IPS-NIHi11 (cell line): ENCODE measurements at places on chromosomes 6 and 20.
A peak's percentile ranks its signal among the peaks of the same experiment; 100 is the strongest.

- peak; percentile 25 for DNase-seq
Observed at GRCh38 chr6:84263557-84263956, 36.1 kb upstream of the CEP162 start.

GRCh38 chr6:132964101-132964867, 149.9 kb downstream of the RPS12 start:
- no peak for DNase-seq

GRCh38 chr20:23135449-23136420, 49.6 kb upstream of the CD93 start:
- no peak for DNase-seq

DNA sequence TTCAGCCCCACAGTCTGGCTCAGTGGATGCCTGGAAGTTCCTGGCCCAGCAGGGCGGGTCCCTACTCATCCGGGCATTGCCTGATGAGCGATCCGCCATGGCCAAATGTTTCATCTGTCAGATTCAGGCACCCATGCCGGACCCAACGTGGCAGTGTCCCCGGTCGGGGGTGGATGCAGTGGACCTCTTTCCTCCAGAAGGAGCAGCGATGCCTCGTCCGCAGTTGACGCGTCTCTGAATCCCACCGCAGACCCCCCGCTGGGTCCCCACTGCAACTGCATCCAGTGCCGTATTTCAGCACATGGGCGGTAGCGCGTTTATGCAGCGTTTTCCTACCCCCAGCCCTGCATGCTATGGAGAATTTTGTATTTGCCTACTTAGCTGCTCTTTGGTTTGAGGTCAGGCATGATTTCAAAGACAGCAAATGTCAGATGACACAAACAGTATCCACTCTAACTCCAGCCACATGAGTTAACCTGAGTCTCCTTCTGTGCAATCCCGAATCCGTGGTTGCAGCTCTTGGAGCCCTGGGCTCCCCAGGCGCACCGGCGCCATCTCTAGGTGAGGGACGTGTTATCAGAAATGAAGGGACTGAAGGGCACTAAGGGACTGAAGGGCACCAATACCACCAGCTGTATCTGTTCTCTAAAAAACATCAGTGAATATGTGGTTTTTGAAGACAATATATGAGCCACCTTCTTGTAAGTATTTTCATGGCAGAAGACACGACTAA, 72.6 kb upstream of the THBS2 start:
- peak; percentile 64 for DNase-seq

GRCh38 chr20:53872561-53873229, 197.7 kb downstream of the BCAS1 start:
- no peak for DNase-seq

GRCh38 chr6:26267083-26267589, 97.9 kb upstream of the BTN3A2 start:
- DNase-seq, result no peak

DNA sequence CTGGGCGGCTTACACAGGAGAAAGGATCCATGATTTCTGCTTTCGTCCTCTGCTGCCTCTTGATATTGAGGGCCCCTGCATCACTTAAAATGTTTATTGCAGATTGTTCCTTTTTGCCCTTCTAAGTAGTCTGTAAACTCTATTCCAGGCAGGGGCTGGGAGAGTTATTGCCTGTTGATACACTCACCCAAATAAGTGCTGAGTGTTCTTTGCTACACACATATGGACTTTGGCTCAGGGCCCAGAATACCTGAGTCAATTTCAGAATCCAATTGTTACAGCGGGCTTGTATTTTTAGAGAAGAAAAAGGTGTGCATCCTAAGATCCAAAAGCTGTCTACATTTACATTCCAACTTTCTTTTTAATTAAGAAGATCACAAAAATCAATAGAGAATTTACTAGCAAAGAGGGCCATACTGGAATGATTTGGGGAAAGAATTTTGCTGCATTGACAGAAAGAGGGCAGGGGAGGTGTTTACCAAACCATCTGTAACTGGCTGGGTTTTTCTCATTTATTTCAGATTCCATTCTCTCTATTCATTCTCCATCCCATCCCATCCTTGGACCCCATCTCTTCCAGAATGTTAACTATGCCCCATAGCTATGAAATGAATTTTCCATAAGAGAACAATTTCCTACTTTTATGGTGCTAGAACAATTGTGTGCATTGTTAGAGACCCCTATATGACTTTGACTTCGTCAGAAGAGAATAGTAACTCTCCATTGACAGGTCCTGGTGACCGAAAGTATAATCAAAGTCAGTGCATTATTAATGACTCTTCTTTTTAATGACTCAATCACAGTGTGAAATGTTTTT, 959.9 kb upstream of the FLRT3 start:
- no peak for DNase-seq

DNA sequence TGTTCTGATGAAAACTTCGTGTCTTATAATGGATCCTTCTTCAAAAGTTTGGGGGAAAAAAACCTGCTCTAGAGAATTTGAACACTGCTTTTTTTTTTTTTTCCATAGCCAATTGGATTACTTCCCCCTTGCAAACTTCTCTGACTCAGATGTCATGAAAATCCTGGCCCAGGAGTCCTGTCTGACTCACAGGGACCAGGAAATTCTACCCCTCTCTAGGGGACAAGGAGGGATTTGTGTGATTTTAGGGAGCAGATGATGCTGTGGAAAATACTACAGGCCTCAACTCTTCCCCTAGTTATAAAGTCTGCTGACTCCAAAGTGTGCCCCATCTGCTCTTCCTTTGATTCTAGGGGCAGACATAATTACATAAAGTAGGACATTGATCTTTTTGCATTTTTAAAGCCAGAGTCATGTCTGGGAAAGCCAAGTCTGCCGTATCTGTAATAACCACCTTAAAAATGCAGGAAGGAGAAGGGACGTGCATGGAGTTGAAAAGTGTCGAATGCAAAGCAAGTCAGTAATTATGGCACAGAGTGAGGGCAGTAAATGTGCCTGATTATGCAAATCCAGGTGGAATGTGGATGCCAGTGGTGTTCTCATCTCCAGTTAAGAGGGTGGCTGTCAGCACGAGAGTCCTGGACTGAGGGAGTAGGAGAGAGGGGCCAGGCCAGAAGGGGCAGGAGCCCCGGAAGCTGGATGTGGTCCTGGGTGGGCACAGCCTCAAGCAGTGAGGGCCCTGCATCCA, 144.3 kb upstream of the SULF2 start:
- DNase-seq, result peak; percentile 25

GRCh38 chr20:55216525-55217242, 741.3 kb downstream of the DOK5 start:
- DNase-seq, result no peak

GRCh38 chr6:148952147-148953035, 205.6 kb downstream of the UST start:
- no peak for DNase-seq

DNA sequence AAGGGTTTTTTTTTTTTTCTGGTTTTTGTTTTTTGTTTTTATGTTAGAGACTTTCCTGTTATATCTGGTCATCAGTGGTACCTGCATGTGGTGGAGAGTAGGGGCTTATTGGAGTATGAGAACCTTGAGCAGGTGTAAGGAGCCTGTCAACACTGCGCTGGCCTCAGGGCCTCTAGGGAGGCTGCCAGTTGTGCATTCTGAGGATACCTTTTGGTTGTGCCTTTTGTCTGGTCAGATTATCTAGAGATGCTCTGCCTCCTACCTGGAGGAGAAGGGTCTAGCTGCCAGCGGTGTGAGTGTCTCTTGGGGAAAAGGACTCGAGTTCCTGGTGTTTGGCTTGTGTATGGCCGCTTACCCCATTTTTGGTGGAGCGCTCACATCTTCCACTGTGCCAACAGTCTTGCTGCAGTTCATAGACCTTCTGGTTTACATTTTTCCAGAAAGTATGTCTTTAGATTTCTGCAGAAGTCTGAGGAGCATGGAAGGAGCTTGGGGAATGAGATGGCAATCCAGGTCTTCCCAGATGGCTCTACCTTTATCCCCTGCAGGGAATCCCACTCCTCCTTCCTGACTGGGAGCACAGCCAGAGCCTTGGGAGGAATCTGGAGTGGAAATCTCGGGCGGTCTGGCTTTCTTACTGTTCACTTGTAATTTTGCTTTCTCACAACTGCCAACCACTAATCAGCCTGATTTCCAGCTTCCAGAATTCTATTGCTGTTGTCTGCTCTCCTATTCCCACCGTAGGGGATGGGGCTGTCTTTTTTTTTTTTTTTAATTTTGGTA, 49.9 kb downstream of the PTPN1 start:
- DNase-seq, result no peak

DNA sequence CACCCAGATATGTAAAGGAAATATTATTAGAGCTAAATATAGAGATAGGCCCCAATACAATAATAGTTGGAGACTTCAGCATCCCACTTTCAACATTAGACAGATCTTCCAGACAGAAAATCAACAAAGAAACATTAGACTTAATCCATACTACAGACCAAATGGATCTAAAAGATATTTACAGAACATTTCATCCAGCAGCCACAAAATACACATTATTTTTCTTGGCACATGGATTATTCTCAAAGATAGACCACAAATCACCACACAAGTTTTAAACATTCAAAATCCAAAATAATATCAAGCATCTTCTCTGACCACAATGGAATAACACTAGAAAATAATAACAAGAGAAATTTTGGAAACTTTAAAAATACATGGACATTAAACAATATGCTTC, 1159.1 kb upstream of the CITED2 start:
- DNase-seq, result no peak

DNA sequence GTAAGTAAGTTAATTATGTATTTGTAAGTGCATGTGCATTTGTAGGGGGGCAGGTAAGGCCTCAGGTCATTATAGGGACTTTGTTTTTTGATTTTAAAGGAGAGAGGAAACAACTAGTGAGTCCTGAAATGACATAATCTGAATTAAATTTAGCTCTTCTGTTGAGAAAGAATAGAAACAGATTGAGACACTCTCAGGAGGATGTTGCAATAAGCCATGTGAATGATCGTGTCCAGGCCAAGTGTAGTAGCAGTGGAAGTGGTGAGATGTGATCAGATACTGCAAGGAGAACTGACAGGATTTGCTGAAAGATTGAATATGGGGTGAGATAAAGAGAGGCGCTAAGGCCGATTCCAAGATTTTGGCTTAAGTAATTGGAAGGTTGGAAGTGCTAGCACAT, 2.6 kb upstream of the CENPW start:
- DNase-seq, result no peak

DNA sequence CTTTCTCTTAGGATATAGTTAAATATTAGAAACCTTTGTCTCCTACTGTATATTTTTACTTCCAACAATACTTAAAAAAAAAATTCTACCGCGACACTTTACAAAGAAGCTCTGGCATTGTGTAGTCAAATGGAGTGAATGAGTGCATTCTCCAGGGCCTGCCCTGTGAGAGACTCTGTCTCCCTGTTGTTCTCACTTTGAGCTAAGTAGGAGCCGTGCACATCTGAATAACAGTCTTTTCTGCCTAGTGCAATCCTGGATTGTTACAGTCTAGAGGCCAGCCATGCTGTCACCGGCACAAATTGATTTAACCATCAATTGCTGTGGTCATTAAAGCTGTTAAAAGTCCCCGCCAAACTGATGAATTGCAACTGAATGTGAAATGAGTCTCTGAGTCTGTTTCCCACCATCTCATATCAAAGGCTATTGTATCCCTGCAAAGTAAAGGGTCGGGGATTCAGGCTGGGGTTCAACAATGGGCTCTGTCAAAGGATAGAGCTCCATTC, 156.0 kb downstream of the RFPL4B start:
- DNase-seq, result peak; percentile 14

DNA sequence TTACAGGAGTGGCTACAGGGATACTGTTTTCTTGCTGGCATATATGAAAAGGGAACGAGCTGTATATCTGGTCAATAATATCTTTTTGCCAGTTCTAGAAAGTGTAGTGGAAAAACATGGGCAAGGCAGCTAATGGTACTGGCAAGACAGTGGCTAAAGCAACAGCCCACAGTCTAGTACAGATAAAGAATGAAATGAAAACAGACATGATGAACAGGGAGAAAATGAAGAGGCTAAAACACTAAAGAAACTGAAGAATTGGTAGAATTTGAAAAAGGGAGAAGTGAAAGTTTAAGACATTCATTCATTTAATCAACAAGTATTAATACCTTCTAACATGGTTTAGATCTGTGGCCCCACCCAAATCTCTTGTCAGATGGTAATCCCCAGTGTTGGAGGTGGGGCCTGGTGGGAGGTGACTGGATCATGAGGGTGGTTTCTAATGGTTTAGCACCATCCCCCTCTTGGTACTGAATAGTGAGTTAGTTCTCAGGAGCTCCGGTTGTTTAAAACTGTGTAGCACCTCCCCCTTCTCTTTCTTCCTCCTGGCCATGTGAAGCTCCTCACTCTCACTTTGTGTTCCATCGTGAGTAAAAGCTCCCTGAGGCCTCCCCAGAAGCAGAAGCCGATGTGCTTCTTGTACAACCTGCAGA, 18.1 kb downstream of the FAM184A start:
- DNase-seq, result no peak

GRCh38 chr6:168746643-168747042, 305.7 kb downstream of the SMOC2 start:
- DNase-seq, result no peak

- no peak for DNase-seq
Observed at GRCh38 chr20:23063168-23063567, 13.7 kb upstream of the THBD start.

GRCh38 chr6:111673937-111674336, 68.3 kb upstream of the TRAF3IP2 start:
- DNase-seq, result no peak

DNA sequence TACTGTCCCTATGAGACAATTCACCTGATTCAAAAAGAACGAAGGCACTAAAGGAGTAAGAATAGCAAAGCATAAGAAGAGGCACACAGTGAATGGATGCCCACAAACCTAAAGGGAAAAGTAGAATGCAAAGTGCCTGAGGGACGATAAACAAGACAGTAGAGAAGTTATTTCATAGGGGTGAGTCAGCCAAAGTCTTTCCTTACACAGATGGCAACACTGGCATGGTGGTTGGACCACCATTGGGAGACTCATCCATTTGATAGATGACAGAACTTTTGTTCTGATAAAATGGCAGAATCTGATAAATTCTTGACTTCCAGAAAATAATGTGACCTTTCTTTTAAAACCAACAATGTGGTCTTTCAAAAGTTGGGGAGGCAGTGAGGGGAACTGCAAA, 148.1 kb upstream of the HDAC2 start:
- no peak for DNase-seq

DNA sequence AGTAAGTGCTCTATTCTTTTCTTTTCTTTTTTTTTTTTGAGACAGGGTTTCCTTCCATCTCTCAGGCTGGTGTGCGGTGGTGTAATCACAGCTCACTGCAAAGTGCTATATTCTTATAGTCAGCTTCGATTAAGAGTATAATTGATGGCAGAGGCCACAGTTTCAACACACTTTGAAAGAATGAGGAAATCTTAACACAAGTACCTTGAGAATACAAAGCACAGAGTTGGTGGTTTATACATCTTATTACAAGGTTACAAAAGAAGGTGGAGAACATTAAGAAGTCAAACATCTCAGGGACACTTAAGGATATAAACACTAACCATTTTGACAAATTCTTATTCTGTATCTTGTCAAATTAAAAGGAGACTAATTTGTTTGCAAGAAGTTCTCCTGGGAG, 180.5 kb downstream of the SOD2 start:
- no peak for DNase-seq

GRCh38 chr6:47724300-47724699, 25.9 kb downstream of the ADGRF4 start:
- no peak for DNase-seq
